ENCODE measurements at places on chromosomes 1 and 21.

DNA sequence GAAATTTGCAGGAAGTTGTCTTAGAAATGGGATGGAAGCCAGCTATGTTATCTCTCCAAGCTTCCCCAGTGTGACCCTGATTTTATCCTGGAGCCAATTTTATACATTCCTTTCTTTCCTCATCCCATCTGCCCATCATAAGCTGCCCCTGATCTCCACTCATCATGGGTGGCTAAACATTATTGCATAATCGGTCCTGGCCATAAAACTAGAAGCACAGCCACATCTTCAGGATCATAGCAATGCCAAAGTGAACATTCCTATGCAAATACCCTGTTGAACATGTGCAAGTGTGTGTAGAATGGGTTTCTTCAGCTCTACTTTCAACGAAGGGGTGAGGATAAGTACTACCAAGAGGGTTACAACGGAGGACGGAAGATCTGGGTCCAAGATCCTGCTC is 50.6 kb upstream of the COG2 start:
- DNase-seq: no peak

- no peak for DNase-seq
Observed at GRCh38 chr1:232283864-232284263, 346.1 kb downstream of the SIPA1L2 start.

- peak; percentile 64 for DNase-seq
Observed at GRCh38 chr1:28518000-28518744, 12.3 kb downstream of the RCC1 start.

DNA sequence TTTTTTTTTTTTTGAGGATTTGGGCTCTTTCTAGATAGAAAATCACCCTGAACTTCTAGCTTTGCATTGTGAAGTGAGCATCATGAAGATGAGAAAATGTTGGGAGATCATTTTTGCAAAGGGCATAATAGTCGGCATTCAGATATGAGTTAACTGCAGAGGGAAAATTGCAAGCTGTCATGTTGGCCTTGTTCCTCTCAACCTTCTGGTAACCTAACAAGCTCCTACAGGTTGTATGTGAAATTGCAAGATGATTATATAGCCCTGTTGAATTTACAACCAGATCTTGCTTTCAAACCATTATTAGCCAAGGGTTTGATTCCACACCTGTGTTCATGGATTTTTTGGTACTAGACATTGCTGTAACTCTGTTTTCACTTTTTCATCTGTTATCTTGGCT is 2.2 kb downstream of the ELOA start:
- peak; percentile 33 for DNase-seq

DNA sequence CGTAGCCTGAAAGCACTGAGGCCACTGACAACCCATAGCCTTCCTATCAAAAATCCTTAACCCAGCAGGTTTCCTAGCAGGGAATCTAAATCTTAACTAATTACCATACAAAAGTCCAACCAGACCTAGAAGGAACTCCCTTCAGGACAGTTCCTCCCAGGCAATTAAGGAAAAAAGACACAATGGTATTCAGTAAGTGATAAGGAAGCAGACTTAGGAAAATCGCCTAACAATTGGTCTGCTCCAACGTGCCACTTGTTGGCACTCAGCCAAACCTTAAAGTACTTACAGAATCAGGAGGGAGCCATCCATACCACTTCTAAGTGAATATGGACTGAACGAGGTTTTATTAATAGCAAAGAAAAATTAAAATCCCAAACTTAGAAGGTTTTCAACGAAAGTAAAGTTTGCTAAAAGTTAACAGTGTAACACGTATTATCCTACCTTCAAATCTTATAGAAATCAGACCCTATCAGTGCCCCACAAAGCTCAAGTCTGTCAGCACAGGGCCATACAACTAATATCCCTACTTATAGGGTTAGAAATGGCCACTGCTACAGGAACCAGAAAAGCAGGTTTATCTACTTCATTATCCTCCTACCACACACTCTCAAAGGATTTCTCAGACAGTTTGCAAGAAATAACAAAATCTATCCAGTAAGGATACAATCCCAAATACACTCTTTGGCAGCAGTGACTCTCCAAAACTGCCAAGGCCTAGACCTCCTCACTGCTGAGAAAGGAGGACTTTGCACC is 29.0 kb downstream of the SPATA6 start:
- no peak for DNase-seq

DNA sequence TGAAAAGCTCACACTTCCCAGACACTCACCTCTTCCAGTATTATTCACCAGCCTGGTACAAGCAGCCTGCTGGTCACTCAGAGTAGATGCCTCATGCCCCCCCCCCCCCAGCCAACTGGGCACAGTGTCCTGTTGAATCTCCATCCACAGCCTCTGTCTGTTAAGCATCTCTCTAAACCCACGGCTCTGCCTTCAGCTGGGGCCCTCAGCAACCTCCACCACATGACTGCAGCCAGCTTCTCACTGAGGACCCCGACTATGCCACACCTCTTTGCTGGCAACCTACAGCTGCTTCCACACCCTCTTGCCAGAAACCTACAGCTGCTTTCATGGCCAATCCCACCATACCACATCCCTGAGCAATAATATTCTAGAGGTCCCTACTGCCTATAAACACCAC is 113.1 kb downstream of the RHOU start:
- no peak for DNase-seq

DNA sequence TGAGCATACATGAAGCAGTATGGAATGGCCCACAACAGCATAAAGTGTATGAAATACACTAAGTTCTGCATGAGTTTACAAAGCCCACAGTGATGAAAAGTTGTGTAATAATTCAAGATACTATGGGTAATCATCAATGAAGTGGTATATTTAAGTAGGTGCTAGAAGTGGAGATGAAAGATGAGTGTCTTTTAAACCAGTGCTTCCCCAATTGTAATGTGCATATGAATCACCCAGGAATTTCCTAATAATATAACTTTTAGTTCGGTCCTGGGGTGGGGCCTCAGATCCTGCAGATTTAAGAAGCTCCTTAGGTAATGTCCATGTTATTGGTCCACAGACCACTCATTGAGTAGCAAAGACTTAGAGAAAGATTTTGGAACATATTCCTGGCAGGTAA is 184.9 kb downstream of the DUSP10 start:
- DNase-seq: no peak

DNA sequence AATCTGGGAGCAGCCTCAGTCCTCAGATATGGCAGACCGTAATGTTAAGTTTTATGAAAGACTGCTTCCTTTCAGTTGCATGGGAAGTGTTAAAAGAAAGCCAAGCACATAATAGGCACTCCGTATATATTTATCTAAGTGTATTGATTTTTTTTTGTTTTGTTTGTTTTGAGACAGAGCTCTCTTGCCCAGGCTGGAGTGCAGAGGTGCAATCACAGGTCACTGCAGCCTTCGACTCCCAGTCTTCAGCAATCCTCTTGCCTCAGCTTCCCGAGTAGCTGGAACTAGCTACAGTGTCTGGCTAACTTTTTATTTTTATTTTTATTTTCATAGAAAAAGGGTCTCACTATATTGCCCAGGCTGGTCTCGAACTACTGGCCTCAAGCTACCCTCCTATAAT is 341.8 kb downstream of the USH2A start:
- no peak for DNase-seq

DNA sequence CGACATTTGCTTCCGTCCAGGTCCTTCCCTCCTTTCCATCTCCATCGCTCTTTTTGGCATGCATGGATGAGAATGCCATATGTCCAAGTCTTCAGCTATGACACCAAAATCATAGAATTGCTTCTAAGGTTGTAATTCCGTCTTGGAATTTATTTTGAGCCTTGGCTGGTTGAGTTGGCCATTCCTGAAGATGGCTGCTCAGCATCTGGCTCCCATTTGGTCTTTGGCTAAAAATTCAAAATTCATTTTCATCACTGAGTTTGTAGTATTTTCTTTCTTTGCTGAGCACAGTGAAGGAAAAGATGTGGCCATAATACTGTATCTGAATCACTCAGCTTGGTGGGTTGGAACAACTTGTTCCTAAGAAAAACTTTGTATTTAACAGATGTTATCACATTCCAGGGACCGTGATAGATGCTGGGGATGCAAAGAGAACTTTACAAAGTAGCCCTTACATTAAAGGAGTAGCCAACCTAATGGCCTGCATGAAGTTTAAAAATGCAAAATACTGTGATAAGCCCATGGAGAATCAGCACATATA is 15.6 kb downstream of the JUN start:
- DNase-seq: no peak

DNA sequence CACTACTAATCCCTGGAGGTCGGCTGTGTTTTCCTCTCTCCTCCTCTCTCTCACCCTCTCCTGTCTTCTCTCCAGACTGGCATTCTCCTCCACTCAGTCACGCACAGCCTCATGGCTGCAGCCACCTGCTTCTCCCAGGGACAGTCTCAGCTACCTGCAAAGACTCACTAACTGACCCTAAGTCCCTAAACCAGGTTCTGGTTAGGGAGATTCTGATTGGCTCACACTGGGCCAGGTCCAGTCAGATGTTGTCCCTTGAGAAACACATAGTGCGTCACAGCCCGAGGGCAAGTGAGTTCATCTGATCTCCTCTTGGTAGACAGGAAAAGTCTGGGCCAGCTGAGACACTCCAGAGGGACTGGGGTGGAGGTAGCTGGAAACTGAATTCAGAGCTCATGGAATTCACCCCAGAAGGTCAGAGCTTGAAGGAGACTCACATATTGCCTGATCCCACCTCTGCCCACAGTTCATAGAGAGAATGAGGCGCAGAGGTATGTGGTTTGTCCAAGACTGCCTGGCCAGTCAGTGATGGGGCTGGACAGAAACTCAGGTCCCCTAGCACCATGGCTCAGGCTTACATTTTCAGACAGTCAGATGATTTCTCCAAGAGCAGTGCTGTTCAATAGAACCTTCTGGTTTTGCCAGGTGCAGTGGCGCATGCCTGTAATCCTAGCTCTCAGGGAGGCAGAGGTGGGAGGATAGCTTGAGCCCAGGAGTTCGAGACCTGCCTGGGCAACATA is 40.4 kb upstream of the RPL11 start:
- no peak for DNase-seq

DNA sequence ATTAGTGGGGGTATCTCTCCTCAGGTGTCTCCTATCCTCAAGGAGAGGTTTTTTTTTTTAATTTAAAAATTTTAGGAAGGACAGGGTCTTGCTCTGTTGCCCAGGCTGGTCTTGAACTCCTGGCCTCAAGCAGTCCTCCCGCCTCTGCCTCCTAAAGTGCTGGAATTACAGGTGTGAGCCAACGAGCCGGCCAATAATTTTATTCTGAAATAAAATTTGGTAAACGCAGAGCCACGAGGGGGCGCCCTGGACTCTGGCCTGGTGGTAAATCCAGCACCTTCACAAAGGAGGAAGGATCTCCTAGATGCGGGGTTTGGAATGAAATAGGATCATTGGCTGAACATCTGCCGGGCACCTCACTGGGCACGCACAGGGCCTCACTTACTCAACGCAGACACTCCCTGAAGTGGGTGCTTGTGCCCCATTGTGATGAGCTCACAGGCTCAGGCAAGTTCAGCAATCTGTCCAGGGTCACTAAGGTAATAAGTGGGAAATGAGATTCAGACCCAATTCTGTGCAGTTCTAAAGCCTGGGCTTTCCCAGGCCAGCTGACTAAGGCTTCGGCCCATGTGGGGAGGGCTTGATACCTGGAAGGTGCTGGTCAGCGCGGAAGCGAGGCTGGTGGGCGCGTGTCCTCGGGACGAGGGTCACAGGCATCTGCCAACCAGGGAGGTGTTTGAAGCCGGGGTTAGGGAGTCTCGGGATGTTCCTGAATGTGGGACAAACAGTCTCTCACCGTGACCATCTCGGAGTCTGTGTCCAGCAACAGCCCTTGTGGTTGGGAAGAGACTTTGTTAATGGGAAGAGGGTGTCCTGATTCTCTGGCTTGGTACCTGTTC is 32.7 kb upstream of the ETV3 start:
- peak; percentile 45 for DNase-seq

DNA sequence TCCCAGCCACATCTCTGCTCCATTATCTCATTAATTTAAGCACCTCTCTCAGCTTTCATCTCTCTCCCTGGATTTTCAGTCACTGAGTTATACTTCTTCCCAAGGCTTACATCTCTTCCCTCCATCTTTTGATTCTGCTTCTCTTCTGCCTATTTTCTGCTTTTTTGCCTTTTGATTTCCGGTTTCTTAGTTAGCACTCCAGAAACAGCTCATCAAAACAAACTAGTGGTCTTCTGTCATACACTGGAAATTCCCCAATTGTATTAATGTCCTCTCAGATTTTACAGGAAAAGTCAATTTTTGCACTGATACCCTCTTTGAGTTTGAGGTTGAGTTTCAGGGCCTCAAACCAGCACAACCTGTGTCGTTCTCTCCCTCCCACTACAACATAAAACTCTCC is 1.5 kb downstream of the LCE3E start:
- DNase-seq: no peak

GRCh38 chr1:56444960-56445646 is 134.3 kb downstream of the PLPP3 start:
- no peak for DNase-seq
